ENCODE measurements at places on chromosomes 7 and 10. TPM values are rescaled to one million over a fixed set of nuclear protein-coding genes. Genes with fewer than 3 reads are reported as not detected.

The ANKRD30A gene
- total RNA-seq = not detected

The GNAT3 gene
- total RNA-seq = not detected

The CYREN gene
- 43.0 TPM for total RNA-seq

The ABCB1 gene
- 0.53 TPM for total RNA-seq

The BICC1 gene
- 23.8 TPM for total RNA-seq

The FAM241B gene
- total RNA-seq = 0.18 TPM

The ADRA2A gene
- total RNA-seq = 2.3 TPM

The OR2A1 gene
- 0.13 TPM for total RNA-seq

The CROT gene
- 8.9 TPM for total RNA-seq
